ENCODE measurements at places on chromosomes 3 and 15.
A peak's percentile ranks its signal among the peaks of the same experiment; 100 is the strongest.

- DNase-seq, result no peak
These were observed 681 bp downstream of the TWF2 start for GRCh38 chr3:52238193-52238760.

DNA sequence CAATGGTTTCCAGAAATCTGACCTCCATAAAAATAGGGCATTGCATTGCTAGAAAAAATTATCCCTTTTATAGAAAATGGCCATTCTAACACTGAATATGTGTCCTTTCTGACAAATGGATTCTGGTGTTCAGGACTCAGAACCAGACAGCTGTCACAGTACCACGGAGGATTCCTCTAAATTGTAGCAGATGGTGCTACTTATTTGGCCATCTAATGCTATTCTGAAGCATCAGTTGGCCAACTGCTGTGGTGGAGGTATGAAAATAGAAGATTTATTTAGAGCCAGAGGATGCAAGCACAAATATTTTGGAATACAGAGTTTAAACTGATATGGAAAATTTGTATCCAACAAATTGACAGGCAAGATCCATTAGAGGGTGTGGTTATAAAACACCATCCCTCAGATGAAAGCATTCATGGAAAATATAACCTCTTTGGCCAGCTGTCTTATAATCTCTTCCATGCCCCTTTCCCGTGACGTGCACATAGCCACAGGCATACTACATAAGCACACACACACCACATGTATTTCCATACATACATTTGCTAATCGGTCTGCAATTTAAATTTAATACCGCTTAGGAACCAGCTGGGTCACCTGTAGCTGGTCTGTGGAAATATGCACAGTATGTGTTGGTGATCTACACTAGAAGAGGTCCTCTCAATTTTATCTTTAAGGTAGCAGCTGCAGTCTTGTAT lies 302.7 kb upstream of the KCNMB2 start:
- DNase-seq, result no peak

DNA sequence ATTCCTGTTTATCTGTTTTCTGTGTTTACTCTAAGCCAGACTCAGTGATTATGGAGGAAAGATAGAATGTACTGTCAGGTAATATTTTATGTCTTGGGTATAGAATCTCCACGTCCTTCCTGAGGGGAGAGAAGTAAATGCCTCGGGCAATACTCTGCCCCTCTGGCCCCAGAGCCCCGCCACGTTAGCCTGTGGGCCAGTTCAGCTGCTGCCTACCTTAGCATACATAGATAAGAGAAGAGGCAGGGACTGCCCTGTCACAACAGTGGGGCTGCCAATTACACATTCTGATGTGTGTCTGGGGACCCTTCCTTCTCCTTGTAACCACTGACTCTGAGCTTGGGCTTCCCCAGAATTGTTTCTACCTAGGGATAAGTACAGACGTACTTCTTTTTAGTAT lies 347.7 kb upstream of the ATP11B start:
- DNase-seq, result no peak

GRCh38 chr15:40081691-40082194 lies 26.9 kb downstream of the BMF start:
- no peak for DNase-seq

- DNase-seq, result peak; percentile 18
These were observed 239.3 kb downstream of the CPNE4 start for GRCh38 chr3:131795390-131796090.

DNA sequence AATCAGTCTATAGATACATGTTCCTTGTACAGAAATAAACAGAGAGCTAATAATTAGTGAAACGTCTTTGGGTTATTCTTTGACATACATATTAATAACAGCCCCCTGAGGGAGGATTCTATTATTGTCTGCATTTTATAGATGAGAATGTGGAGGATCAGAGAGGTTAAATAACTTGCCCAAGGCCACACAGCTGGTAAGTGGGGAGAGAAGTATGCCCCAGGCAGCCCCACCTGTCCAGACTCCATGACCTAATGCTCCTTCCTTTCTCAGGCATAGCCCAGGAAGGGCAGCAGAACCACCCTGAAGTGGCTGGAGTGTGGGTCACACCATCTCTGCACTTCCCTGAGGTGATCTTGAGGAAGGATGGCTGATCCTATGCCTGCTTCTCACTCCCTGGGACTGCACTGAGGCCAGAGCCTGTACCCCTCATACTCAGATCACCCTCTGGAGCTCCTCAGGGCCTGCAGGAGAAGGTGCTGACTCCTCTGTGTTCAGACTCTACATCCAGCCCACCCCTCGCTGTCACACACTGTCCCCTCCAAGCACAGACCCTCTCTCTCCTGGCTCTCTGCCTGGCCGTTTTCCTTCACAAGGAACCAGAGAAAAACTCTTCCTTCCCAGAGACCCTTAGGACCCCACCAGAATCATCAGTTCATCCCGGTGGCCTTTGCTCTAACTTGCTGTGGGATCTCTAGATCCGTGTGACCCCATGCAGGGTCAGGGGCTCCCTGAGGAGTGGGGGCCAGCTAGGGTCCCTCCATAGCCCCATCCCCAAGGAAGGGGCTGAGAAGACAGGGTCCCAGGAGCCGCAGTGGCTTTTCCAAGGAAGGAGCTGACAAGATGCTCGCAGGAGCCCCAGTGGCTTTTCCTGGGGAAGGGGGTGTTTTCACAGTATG lies 4.4 kb upstream of the HHATL start:
- no peak for DNase-seq

DNA sequence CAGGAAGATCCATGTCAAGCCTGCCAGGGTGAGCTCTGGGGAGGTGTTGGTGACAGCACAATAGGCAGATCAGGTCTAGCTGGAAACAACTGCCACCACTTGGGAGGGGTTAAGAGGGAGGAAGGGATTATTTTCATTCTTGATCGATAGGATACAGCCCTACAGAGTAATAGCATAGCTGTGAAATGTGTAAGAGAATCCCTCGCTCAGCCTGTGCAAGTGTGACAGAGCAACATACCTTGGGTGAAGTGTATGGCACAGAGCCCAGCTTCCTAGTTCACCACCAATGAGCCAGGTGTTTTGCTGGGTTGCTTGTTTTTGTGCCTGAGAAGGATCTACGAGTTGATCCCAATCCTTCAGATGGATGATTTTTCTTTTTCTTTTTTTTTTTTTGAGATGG lies 9.2 kb upstream of the DCUN1D1 start:
- DNase-seq, result no peak

DNA sequence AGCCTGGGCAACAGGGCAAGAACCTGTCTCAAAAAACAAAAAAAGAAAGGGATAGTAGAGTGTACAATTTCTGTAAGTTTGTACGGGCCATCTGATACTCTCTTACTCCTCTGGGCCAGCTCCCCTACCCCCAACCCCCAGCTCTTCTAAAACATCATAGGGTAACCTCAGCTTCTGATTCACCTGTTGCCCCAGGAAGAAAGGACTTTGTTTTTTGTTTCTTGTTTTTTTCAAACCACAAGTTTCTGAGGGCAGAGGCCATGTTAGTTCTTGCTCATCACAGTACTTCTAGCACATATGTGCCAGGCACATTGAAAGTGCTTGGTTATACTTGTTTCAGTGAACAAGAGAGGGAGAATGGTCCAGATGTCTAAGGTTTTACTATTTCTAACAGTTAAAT lies 20.2 kb downstream of the ATOSA start:
- DNase-seq, result no peak

DNA sequence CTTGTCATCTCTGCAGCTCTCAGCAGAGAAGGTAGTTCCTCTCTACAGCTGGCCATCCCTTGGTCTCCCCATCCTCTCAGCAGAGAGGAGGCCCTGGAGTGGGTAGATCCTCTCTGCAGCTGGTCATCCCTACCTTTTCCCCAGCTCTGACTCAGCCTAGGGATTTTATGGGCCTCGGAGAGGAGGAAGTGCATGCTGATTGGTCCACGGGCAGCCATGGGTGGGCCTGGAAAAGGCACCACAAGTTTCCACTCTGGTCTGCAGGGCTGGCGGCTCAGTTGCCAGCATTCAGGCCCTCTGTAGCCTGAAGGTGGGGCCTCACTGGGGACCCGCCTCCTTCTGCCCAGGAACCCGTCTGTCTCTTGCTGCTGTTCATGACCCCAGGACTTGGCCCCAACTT lies 36.9 kb downstream of the NR1D2 start:
- no peak for DNase-seq

- DNase-seq, result no peak
These were observed 31.4 kb upstream of the LYZL4 start for GRCh38 chr3:42441791-42442190.

DNA sequence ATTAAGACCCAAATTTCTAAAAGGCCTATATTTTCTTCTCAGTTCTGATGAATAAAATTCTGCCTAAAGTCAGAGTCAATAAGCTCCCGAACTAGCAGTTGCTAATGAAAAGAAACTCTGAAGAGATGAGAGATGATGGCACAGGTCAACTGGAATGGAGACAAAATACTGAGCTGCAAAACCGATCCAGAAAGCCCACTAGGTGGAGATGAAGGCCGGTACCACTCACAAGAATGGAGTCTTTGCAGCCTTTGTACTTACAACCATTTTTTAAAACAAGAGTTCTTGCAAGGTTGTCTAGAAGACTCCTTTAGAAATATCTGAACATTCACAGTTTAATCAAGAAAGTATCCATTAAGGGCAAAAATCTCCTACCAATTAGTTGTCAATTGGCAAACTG lies 119.9 kb upstream of the TJP1 start:
- no peak for DNase-seq

DNA sequence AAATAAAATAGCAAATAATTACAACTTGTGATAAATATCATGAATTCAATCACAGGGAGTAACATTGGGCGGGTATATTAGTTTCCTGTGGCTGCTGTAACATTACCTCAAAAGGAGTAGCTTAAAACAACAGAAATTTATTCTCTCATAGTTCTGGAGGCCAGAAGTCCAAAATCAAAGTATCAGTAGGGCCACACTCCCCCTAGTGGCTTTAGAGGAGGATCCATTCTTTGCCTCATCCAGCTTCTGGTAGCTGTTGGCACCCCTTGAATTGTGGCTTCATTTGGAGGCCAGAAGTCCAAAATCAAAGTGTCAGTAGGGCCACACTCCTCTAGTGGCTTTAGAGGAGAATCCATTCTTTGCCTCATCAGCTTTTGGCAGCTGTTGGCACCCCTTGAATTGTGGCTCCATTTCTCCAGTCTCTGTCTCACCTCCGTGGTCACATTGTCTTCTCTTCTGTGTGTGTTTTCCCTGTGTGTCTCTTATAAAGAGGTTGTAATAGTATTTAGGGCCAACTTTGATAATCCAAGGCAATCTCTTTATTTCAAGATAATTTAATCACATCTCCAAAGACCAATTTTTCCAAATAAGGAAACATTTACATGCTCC lies 3.1 kb upstream of the CFAP20DC start:
- DNase-seq, result no peak

GRCh38 chr15:97692301-97693015 lies 268.0 kb upstream of the ARRDC4 start:
- no peak for DNase-seq

DNA sequence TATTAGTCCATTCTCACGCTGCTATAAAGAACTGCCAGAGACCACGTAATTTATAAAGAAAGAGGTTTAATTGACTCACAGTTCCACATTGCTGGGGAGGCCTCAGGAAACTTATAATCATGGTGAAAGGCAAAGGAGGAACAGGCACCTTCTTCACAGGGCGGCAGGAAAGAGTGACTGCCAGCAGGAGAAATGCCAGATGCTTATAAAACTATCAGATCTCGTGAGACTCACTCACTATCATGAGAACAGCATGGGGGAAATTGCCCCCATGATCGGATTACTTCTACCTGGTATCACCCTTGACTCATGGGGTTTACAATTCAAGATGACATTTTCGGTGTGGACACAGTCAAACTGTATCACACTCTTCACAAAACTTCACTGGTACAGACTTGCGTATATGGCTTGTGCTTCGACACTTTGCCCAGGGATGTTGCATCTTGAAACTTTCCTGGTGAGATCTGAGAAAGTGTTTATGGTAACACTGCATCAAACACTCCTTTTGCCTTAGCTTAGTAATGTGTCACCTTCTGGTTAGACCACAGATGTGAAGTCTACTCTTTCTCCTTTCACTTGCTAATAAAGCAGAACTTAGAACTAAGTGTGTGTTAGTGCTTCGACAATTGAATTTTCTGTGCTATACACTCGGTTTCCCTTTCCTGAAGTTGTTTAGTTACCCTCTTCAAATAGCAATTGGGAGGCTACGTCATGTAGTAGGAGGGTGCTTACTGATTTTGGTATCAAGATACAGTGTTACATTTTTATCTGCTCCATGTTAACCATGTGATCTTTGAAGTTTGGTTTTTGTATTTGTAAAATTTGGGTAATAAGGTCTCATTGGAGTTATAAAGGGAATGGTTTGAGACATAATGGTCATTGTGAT lies 185.7 kb downstream of the LPP start:
- DNase-seq, result no peak

DNA sequence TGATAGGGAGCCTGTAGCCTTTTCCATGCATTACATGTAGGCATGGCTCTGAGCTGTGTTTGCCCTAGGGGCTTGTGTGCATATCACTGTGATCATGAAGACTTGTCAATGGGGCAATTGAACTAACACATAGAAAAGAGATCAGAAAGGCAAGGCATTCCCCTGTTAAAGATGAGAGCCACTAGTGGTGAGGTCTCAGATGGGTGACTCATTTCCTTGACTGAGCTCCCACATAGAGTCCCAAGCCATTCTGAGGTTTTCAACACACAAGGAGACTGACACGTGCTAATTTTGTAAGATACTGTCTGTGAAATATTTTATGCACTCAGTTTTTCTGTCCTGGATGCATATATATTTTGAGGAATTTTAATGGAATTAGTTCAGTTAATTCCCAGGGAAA lies 53.8 kb downstream of the SAMMSON start:
- DNase-seq, result no peak

DNA sequence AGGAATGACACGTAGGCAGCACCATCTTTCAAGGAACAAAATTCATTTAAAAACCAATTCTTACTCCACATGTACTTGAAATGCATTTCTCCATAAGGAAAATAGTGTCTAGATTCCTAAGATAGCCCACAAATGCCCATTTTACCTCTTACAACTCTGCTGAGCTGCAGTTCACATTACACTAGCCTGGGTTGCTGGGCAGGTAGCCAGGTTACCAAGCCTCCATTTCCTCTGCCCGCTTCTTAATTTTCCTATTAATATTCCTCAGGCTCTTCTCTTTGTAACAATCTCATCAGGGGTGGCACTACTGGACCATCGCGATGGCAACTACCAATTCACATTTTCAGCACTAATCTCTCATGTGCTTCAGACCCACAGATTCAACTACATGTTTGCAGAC lies 10.8 kb downstream of the ATP13A3 start:
- no peak for DNase-seq

GRCh38 chr3:71585131-71585530 lies 1.6 kb upstream of the FOXP1 start:
- DNase-seq, result no peak

DNA sequence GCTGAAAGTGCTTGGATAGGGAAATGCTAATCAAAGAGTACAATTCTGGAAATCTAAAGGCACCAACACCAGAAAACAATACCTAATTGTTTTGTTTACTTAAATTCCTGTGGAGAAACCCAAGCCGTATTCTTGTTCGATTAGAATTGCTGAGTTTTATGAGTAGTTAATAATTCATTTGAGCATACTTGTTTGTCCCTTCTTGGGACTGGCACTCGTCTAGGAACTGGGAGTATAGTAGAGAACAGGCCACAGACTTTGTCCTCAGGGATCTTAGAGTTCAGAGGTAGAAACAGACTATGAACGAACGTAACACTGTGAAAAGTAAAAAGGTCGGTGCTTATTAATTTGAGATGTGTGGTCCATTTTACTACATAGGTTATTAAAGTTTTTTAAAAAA lies 39.4 kb downstream of the ZPLD1 start:
- no peak for DNase-seq

All from RCC 7860 (cell line).